ENCODE measurements at places on chromosomes 6 and 20.
A peak's percentile ranks its signal among the peaks of the same experiment; 100 is the strongest.

DNA sequence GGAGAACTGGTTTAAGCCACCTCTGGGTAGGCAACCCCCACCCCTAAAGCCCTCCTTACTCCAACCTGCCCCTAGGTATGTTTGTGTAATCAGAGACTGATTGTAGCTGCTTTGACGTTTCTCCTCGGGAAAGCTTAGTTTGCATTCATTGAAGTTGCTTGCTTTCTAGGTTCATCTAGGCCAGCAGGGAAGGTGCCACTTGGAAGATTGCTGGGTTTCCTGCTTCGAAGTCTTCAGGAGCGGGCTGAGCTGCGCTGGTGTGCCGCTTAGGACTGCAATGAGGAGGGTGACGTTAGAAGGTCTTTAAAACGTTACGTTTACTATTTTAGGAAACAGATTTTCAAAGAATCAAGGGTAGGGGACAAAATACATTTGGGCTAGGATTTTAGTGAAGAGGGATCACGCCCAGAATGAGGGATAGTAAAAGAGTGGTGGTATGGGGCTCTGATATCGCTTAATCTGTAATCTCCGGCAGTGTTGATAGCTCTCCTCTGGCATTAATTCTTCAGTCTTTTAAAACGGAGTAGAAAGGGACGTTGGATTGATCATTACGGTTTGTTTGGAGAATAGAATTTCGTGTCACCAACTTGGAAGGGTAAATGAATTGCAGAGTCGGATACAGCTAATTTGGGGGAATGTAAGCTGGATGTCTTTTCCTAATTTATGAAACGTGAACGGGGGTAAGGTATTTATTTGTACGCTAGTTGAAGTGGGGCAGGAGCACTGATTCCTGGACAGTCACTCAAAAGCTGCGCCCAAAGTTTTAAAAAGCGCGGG, 92.6 kb upstream of the PRDM1 start:
- no peak for DNase-seq

- no peak for DNase-seq
Observed at GRCh38 chr20:20341371-20341770, 26.5 kb upstream of the INSM1 start.

- DNase-seq: no peak
Observed at GRCh38 chr6:140897349-140897748, 1235.4 kb upstream of the GJE1 start.

DNA sequence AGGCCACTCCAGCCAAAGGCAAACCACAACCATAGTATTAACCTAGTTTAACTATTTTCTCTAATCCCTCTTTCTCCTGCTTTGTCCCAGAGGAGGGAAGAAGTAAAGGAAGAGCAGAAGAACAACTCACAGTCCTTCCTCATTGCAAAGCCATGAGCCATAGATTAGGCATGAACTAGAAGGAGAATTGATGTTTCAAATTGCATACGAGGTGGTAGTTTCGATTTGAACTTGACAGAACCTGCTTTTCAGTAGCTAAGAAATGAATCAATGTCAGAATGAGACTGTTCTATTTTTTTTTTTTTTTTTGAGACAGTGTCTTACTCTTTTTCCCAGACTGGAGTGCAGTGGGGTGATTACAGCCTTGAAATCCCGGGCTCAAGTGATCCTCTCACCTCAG, 48.3 kb downstream of the PROKR2 start:
- no peak for DNase-seq

DNA sequence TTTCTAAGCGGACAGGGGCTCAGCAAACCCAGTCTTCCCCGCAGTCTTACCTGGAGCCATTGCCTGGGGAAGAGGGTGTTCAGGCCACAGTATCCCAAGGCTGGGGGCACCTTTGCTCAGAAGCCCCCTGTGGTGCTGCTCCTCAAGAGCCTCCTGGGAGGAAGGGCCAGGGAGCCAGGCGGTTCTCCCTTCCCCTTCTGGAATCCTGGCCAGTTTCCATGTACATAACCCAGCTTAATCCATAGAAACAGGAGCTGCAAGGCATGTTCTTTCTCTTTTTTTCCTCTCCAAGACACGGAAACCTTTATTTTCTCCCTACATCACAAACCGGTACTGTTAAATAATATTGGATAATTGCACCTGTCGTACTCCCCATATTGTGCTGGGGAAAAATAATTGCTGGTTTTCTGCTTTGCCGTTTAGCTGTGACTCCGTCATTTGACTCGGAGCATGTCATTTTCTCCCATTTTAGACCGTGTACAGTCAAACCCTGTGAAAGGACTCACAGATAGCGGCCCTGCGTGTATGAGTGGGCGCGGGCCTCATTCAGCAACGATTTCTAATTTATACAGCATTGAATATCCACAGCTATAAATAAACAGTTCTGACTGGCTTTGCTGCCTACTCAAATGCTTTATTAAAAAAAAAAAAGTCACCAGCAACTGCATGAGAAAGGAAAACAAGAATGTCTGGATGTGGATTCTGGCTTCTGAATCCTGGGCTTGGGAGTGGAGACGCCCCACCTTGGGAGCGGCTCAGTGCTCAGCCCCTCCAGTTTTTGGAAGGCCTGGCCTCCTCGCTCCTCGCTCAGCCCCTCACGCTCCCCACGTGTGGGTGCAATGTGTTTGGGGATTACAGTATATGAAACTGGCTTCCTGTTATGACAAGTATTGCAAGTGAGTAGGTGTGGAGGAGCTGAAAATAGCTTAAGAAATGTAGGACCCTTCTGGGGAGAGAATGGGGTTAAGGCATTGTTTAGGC, 67.3 kb downstream of the ADTRP start:
- DNase-seq: no peak

GRCh38 chr20:10468340-10468845, 33.3 kb downstream of the SLX4IP start:
- no peak for DNase-seq

GRCh38 chr6:38025451-38025850, 205.9 kb downstream of the ZFAND3 start:
- DNase-seq: no peak

GRCh38 chr6:53358440-53359094, 9.8 kb upstream of the ELOVL5 start:
- no peak for DNase-seq

DNA sequence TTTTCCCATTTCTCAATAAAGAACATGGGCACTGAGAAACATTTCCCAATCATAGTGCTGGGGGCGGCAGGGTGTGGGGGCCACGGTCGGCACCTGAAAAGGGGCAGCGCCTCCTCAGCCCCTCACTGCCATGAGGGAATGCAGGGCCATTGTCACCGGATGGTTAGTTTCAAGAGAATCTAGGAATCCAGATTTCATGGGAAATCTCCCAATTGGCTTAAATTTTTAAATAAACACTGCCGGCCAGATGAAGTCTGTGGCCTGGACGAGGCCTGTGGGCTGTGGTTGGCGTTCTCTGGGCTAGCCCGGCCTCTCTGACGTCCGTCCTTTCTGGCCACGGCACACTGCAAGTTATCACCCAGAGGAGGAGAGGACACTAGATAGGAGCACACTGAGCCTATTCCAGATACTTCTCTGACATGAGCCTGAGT, 25.6 kb downstream of the MANBAL start:
- DNase-seq: no peak

- no peak for DNase-seq
Observed at GRCh38 chr20:11918391-11918845, 725 bp downstream of the BTBD3 start.

DNA sequence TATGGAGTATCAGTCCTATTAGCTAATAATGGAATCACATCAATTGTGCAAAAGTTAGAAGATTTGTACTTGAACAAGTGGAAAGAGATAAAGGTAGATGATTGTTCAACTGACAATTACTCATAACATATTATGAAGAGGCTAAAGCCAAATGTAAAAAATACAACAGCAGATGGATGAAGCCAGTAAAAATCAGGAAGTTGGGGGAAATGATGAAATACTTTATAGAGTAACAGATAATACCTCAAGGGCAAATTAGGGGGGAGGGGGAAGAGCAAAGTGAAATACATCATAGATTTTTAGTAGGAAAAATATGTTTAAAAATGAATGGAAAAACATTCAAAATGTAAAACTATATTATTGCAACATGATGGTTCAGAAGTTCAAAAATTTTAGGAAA, 114.0 kb downstream of the PDSS2 start:
- no peak for DNase-seq

DNA sequence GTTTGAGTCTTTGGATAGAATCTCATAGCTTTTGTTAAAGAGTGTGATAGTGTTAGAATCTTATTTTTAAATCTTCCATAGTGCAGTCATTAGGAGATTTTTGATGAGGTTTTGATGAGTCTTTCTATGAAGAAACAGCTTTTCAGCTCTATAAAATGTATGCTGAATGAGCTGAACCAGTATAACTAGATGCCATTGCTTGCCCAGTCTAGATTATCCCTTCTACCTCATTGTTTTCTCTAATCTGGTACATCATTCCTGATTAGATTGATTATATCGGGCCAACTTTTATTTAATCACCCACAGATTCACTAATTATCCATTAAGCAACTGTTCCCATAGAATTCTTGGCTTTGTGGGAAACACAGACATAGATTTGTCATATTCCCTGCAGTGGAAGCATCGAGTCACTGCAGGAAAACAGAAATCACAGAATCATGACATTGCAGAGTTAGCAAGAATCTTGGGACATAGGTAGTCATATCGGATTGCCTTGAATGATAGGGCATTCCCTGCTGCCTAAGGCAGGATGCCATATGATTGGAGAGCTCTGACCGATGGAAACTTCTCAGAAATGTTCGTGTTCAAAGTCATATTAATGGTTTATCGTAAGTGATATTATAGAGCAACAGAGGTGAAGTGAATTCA, 882.7 kb upstream of the FLRT3 start:
- DNase-seq: no peak

- DNase-seq: no peak
Observed at GRCh38 chr6:89952686-89953085, 58.4 kb downstream of the GJA10 start.

DNA sequence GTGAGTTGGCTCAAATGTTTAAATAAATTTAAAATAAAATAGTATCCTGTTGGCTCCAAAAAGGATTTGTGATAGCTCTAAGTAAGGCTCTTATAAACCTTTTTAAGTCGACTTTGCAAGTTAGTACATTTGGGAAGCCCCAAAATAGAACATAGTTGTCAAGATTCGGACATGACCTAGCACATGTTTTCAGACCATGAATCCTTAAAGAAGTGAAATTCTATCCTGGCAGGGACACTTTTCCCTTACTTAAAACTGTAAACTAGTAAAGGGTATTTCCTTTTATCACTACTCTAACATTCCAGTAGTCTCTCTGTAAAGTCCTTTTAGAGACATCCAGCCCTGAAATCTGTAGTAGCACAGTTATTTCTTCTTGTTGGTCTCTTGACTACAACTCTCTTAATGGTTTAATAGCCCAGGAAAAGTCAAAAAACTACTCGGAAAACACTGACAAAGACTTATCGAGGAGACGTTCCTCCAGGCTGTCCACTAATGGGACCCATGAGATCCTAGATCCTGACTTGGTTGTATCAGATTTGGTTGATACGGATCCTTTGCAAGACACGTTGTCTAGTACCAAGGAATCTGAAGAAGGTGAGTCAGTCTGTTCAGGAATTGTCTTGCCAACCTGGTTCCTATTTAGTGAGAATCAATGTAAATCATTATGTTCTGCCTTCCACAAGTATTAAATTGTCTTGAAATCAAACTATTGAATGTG, 83.6 kb downstream of the SCAND1 start:
- DNase-seq: no peak

DNA sequence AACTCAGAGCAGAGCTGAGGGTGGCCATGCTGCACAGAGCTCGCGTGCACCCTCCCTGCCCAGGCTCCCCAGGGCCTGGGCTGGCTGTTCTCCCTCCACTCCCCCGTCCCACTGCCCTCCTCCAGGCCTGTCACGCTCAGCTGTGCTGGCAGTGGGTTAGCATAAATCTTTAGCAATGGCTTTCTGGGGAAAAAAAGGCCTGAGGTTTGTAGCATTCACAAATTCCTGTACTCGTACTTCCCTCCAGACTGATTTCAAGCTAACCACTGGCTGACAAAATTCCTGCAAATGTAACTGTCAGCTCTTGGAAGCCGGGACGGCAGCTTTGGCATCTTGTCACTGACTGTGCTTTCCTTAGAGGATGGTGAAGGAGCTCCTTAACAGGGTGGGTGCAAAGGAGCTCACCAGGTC, 22.3 kb upstream of the SMOC2 start:
- no peak for DNase-seq

- DNase-seq: no peak
Observed at GRCh38 chr6:71268735-71269437, 19.7 kb upstream of the OGFRL1 start.

GRCh38 chr6:142544199-142544838, 242.5 kb downstream of the ADGRG6 start:
- no peak for DNase-seq

DNA sequence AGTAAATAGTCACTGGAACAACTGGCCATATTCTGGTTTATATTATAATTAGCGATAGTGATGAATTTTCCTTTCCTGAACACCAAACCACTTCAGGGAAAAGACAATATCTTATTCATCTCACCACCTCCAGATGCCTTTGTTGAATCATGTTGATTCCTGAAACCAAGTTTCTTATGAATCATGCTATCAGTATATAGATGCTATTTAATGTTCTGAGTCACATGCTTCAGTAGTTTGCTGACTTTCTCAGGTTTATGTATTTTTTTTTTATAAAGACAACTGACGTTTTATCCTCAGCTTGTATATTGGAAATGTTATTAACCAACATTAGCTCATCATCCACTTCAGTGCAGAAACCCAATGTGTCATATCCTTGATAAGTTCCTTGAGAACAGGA, 710.2 kb upstream of the POU3F2 start:
- DNase-seq: no peak

- DNase-seq: no peak
Observed at GRCh38 chr6:5679691-5680090, 327.0 kb downstream of the NRN1 start.

DNA sequence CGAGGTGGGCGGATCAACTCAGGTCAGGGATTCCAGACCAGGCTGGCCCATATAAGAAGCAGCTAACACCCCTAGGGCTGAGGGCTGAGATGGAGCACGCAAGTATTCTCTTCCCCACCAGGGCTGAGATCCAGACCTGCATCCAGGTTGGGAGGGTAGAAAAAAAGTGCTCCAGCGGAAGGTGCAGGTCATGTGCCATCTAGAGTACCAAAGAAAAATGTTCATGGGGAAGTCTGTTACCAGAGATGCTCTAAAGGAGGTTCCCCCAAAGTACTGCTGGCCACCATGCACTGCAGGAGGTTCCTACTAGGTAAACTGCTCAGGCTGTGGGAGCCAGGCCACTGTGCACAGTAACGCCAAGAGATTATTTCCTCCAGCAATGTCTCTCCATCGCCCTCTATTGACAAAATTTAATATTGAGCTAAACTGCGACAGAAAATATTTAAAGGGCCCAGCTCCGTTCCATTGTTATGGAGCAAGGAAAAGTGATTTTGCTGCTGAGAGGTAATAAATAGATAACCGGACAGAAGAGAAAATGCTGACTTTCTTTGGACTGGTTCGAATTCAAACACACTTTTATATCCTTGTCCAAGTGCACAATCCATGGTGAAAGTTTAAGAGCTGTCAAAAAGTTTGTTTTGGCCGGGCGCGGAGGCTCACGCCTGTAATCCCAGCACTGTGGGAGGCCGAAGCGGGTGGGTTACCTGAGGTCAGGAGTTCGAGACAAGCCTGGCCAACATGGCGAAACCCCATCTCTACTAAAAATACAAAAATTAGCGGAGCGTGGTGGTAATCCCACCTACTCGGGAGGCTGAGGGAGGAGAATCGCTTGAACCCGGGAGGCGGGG, 159.9 kb downstream of the OR2B2 start:
- peak; percentile 10 for DNase-seq
